ENCODE measurements at places on chromosomes 5 and 9. TPM values are rescaled to one million over a fixed set of nuclear protein-coding genes. Genes with fewer than 3 reads are reported as not detected.

DNA sequence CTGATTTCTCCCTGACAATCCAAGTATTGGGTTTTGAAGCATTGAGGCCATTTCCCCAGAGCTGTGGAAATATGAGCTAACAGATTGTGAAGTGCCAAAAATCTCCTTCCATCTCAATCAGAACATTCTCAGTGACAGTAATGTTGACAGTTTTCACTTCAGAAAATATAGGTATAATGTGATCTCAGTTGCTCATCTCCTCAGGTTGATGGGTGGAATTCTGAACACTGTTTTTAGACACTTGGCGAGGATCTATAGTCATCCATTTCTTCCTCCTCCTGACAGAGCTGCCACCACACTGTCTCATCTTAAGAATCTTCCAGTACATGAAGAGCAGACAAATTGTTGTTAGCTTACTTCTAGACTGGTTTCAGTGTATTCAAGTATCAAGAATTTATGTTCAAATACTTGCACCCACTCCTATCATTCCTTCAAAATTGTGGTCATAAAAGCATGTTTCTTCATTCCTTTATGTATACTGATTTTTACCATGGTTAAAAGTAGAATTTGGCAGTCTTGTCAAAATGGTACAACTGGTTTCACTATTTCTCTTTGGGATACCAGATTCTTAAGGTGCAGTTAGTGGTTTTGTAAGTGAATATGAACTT, 199.7 kb upstream of the TLE4 start:
- DNase-seq = no peak

The ANKRD34B gene
- 0.30 TPM for polyA plus RNA-seq

The SLC6A7 gene
- polyA plus RNA-seq = 0.06 TPM

The HRCT1 gene
- 0.35 TPM for polyA plus RNA-seq

DNA sequence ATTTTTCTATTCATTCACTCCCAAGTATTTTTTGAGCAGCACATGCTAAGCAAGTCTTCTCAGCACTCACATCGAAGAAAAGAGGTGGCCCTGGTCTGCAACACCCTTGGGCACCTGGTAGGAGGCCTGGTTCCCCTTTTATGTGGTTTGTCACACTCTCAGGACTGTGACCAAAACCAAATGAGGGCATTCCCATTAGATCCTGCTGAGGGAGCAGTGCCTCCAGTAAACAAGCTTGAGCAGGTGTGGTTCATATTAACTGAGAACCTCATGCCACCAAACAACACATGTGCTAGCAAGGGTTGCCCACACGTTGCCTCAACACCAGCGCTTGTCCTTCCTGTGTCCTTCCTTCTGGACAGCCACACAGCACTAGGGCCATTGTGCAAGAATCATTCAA, 26.9 kb upstream of the SYK start:
- DNase-seq = no peak

DNA sequence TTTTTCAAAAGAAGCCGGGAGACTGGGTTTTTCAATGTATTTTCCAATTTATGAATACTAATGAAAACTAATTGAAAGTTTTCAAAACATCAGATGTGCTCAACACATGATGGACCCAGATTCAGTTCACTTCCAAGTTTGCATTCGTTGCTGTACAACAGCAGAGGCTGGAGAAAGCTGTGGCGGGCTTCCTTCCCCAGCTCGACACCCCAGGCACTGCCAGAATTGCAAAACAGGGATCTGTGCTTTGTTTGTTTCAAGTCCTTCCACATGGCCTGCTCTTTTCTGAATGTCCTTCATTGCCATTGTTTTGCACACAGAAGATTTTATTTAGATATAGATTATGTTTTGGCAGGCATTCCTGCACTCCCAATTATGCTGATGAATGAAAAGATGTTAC, 30.3 kb upstream of the INSYN2B start:
- no peak for DNase-seq

The TPPP gene
- 3.0 TPM for polyA plus RNA-seq

DNA sequence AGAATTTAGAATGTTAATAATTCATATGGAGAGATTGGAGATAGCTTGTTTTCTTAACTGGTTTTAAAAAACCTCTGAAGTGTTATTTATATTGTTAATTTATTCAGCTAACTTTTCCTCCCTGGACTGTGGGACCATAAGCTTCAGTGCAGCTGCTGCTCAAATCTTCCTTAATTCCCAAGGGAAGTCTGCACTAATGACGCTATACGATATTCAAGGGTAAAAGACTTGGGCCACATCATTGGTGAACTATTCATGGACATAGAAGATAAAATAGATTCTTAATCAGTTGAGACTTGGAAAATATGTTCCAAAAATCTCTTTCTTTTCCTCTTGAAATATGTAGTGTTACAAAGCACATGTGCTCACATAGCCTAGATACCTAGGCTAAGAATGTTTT, 31.1 kb upstream of the GAS1 start:
- DNase-seq = no peak

The SPATA31A3 gene
- polyA plus RNA-seq = not detected

GRCh38 chr9:89542401-89543021, 44.6 kb upstream of the SEMA4D start:
- DNase-seq = no peak

DNA sequence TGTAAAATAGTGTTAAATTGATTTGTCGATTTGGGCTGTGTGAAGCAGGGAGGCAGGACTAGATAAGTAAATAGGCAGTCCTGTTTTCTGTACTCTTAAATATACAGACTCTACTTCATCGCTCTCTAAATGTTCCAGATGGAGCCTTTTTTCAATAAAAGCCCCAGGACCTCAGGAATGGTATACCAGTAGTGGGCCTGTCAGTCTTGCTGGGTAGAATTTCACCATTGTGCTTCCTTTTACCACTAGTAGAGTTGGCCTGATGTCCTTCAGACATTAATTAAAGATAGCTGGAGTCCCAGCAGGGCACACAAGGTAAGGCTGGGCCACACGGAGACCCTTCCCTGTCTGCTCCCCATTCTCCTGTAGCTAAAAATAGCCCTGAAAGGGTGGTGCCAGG, 6.0 kb downstream of the SNX18 start:
- DNase-seq = no peak

GRCh38 chr9:68530618-68531017, 10.1 kb downstream of the TMEM252 start:
- no peak for DNase-seq

The UCK1 gene
- 38.7 TPM for polyA plus RNA-seq

The PDLIM4 gene
- 15.5 TPM for polyA plus RNA-seq

DNA sequence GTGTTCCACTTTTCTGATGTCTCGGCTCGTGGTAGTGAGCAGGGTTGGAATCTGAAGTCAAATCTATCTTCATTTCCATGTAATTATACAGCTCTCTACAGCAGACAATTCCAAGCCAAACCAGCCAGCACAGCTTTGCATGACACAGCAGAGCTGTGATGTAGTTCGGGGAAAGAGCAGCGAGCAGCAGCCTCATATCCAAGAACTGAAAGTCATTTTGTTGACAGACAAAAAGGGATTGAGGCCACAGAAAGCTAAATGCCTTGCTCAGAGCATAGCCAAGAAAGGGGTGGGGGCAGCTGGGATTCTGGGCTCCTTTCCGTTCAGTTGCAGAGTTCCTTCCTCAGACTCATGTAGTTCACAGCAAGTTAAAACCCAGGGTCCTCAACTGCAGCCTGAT, 32.1 kb downstream of the LCP2 start:
- peak; percentile 44 for DNase-seq

The GPR151 gene
- polyA plus RNA-seq = not detected

DNA sequence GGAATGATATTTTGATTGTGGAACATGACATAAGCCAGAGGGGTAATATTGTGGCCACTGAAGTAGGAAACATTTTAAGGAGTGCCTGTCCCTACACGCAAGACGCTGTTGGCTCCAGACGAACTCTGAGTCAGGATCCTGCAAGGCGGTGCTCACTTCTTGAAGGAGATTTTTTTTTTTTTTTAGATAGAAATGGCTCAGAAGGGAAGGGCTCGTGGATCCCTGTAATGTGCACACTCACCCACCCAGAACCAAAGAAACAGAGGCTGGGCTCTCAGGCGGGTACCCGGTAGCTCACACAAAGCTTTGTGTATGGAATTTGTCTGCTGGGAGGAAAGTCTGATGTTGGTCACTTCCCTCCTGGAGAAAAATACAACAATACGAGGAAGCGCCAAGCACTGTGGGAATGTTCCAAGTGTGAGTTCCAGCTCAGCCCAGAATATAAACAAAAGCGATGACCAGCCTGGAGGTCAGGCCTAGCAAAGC, 25.7 kb downstream of the RAPGEF1 start:
- no peak for DNase-seq
